ENCODE measurements at places on chromosomes 12 and 14.

GRCh38 chr14:76201162-76201561 lies 49.4 kb downstream of the GPATCH2L start:
- DNase-seq = no peak

- no peak for DNase-seq
These were observed 117.7 kb downstream of the ZFP36L1 start for GRCh38 chr14:68675233-68675577.

DNA sequence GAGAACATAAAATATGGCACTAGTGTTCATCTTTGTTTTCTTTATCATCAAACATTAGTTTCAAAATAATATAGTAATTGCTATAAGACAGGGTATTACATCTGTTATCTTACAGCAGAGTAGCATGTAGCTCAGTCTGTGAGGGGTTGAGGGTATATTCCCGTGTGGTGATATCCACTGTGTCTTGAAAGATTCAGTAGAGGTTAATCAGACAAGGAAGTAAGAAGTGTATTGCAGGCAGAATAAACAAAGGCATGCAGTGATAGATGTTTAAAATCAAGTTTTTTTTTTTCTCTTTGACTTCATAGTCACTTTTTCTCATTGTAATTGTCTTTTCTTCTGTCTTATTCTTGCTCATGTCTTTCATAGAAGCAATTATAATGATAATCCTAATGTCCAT lies 48.3 kb downstream of the METTL25 start:
- DNase-seq = no peak

GRCh38 chr14:77279719-77280118 lies 8.7 kb upstream of the NGB start:
- DNase-seq = no peak

GRCh38 chr14:91327250-91327595 lies 82.7 kb upstream of the GPR68 start:
- no peak for DNase-seq

- DNase-seq = no peak
These were observed 935 bp upstream of the CKB start for GRCh38 chr14:103523575-103523954.

GRCh38 chr14:88616697-88617096 lies 53.9 kb downstream of the ZC3H14 start:
- no peak for DNase-seq

DNA sequence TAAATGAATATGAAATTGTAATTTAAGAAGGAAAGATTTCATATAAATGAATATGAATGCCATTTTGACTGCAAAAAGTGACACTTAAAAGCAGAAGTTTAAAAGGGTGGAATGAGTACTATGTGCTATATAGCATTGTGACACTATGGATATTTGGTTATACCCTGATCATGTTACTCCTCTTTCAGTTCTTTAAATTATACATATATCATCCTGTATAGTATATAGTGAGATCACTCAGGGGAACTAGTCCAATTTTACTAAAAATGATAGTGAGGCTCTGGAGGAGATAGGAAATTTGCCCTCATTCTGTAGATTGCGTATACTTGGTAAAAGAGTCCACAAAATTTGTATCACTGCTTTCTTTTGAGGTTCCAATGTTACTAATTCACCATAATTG lies 155.7 kb upstream of the BTG1 start:
- no peak for DNase-seq

DNA sequence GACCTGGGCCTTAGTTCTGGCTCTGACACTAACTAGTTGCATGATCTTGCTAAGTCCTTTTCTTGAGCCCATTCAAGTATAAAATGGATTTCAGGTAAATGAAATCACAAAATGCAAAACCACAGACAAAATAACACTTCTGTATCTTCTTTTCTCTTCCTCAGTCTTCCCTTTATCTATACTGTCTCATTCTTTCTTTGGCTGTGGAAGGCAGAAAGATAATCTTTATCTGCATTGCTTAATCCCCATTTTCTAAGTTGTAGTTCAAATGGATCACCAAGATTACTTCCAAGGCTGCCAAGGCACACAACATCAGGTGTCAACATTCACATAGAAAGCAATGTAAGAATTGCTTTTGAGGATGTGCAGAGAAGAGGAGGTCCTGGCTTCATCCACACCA lies 30.3 kb downstream of the TESPA1 start:
- DNase-seq = no peak

GRCh38 chr12:92079054-92079385 lies 66.6 kb downstream of the BTG1 start:
- no peak for DNase-seq

GRCh38 chr14:69750495-69750894 lies 16.4 kb upstream of the SRSF5 start:
- no peak for DNase-seq

- no peak for DNase-seq
These were observed 29.9 kb upstream of the MYBPC1 start for GRCh38 chr12:101564912-101565311.

GRCh38 chr14:99654235-99654985 lies 9.5 kb downstream of the HHIPL1 start:
- DNase-seq = peak; percentile 82

GRCh38 chr12:83122623-83122934 lies 435.9 kb downstream of the TMTC2 start:
- no peak for DNase-seq

DNA sequence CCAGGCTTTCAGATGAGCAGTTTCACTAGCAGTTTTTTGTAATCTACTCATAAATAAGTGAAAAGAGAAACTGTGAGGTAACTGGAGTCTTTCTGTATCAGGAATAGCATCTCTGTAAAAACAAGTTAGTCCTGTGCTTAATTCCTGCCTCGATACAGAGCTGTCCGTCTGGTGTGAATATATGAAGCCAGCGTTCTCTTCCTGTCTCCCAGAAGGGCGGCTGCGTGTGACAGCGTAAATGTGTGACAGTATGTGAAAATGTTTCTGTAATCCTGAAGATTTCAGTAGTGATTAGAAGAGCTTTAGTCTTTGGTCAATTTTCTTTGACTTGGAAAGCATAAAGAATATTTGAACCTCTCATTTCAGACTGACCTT lies 150.3 kb downstream of the FBXL14 start:
- no peak for DNase-seq

- no peak for DNase-seq
These were observed 4.3 kb upstream of the REC8 start for GRCh38 chr14:24167469-24168114.

- no peak for DNase-seq
These were observed 15.4 kb downstream of the TRAFD1 start for GRCh38 chr12:112140728-112141127.

DNA sequence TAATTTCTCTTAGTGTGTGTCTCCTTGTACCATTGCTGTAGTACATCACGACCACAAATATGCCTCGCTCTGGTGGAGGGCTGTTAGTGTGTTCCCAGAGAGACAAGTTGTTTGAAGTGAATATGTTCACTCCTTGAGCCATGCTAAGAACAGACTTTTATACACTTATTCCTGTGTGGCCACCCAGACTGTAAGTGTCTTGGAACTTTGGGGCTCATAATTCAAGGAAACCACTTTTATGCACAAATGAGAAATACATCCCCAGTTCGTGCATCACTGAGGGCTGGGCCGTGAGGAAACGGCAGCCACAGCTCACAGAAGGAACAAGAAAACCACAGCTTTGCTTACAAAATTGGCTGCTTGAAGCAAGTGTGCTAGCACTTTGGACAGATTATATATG lies 362.2 kb upstream of the DDHD1 start:
- no peak for DNase-seq

- DNase-seq = no peak
These were observed 1.4 kb downstream of the CALCOCO1 start for GRCh38 chr12:53725824-53726223.

GRCh38 chr12:12999959-13000615 lies at the start of gene HEBP1:
Gene HEBP1, minus strand, starts transcription at chr12:13000265. Its CDS starts 151 bp downstream, at chr12:13000114.
- peak; percentile 99 for DNase-seq

- DNase-seq = no peak
These were observed 12.8 kb downstream of the PGF start for GRCh38 chr14:74942608-74943007.
